ENCODE measurements at places on chromosomes 3 and 15.
A peak's percentile ranks its signal among the peaks of the same experiment; 100 is the strongest.

- DNase-seq: no peak
Measured at GRCh38 chr3:7651274-7651673, 790.4 kb downstream of the GRM7 start.

GRCh38 chr15:77822631-77823230 lies 190.0 kb upstream of the LINGO1 start:
- DNase-seq: no peak

- DNase-seq: no peak
Measured at GRCh38 chr3:29565236-29565635, 284.4 kb downstream of the RBMS3 start.

- no peak for DNase-seq
Measured at GRCh38 chr15:52094811-52095584, 17.6 kb downstream of the BCL2L10 start.

GRCh38 chr3:48238531-48239085 lies 2.3 kb upstream of the ZNF589 start:
- DNase-seq: no peak

- DNase-seq: no peak
Measured at GRCh38 chr3:105385819-105386508, 19.3 kb downstream of the ALCAM start.

DNA sequence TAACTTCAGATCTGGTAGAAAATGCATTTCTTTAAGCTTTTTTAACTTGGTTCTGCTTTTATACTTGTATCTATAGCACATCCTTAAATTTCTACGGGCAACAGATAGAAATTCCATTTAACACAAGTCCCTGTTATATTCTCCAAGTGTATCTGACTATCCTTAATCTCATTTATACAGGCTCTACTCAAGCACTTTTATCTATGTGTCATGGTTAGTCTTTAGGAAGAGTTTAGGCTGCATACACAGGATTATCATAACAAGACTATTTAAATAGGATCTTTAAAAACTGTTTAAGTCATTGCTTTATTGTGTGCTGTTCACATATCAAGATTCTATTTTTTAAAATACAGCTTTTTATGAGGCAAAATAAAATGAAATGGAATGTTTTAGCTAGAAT lies 52.7 kb downstream of the SETD5 start:
- no peak for DNase-seq

- DNase-seq: no peak
Measured at GRCh38 chr3:71721651-71722157, 3.5 kb downstream of the EIF4E3 start.

GRCh38 chr3:77102951-77103769 lies 63.3 kb downstream of the ROBO2 start:
- DNase-seq: no peak

- DNase-seq: peak; percentile 50
Measured at GRCh38 chr3:185958626-185959025, 20.8 kb upstream of the TRA2B start.

- no peak for DNase-seq
Measured at GRCh38 chr15:61382927-61383326, 153.8 kb upstream of the RORA start.

GRCh38 chr3:48694610-48695392 lies 9.1 kb upstream of the NCKIPSD start:
- peak; percentile 85 for DNase-seq

GRCh38 chr3:130963444-130963843 lies 63.2 kb downstream of the ASTE1 start:
- no peak for DNase-seq

DNA sequence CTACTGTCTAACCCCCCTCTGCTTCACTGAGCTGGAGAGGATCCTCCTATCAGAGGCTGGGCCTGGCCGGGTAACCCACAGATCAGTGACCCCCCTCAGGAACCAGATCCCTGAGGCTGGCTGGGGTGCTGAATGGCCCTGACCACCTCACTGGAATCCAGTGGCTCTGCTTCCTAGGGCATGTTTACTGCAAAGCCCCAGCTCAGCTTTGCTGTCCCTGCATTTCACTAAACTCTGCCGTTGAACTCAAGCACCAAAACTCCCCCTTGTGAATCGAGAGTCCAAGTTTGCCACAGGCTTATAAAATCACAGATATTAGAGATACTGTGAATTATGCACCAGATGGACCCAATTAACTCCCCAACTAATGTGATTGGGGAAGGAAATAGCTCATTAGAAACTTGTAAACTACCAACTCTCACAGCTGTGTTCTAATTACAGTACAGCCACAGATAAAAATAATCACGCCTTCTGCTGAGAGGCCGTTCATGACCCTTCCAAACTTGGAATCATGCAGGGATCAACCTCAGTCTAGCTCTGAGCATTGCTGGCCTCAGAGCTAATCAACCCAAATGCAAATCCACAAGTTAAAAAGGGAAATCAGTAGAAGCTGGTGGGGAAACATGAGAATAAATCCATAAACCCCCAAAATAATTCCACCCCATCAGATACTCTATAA lies 47.0 kb downstream of the OCA2 start:
- no peak for DNase-seq

DNA sequence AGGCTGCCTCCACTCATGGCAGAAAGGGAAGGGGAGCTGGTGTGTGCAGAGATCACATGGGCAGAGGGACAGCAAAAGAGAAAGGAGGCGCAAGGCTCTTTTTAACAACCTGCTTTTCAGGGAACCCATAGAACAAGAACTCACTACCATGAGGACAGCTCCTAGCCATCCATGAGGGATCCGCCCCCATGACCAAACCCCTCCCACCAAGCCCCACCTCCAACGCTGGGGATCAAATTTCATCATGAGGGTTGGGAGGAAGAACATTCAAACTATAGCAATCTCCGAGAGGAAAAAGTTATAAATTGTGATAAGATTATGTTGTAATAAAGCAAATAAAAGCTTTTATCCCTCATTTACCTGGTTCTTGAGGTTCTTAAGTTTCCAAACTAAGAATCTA lies 84.7 kb upstream of the LMCD1 start:
- DNase-seq: peak; percentile 27

DNA sequence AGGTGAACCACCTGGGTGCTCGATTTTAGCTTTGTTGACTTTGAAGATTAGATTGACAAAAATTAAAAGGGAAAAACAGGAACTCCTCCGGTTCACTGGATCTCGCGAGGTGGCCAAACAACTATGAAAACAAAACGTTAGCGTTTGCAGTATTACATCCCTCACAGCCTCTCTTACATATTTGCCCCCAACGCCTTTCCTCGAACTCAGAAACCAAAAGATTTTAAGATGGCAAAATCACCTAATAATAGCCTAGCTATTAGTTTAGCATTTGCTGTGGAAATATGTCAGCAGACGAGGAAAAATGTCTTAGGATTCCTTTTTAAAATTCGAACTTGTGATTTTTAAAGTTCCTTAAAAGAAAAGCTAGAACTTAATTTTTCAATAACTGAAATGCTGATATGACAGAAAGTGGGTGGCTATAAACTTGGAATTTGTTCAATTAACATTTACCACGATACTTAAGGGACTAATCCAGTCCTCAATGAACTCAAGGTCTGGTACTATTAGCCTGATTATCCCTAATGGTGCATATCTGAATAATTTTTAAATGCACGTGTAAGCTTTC lies 491 bp upstream of the SENP7 start:
- DNase-seq: no peak

DNA sequence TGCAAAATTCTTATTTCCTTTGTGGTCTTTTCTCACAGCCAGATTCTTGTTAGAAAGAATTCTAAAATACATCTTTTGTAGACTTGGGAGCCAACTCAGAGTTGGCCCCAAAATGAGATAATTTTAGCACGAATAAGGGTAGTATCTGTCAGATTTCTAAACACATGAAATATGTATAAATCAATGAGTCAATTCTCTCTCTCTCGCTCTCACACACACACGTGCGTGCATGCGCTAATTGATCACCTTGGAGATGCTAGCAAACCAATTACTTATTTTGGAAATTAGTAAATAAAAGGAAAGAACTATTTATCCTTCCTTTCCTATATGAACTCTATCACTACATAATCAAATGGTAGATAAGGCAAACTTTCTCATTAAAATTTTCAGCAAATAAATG lies 32.9 kb upstream of the PIK3R4 start:
- DNase-seq: no peak

- no peak for DNase-seq
Measured at GRCh38 chr15:68012911-68013310, 41.2 kb upstream of the PIAS1 start.

GRCh38 chr3:17013050-17013449 lies 128.3 kb downstream of the PLCL2 start:
- no peak for DNase-seq

DNA sequence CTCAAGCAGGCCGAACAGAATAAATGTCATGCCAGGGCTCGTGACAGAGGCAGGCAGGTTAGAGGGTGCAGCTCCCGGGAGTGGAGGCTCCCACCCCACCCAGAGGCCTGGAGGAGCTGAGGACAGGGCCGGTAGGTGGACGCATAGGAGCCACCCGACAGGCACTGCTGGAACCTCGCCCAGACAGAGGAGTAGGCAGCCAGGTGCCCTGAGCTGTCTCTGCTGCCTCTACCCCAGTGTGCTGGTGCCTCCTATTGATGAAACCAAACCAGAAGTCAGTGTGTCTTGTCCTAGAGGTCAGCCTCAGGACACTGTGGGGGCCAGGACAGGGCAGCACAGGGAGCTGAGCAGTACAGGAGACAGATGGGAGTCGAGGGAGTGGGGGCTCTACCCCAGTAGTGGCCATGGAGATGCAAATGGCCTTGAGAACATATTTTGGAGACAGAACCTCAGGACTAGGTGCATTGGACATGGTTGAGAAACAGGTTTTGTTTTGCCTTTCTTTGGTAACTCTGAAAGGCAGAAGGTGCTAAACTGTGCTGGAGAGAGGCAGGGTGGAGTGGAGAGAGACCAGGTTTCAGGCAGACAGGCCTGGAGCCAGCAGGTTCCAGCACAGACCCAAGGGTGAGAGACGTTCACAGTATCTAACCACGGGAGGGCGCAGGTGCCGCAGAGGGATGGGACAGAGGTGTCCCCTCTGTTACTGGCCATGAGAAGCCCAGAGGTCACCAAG lies 15.4 kb upstream of the KLF15 start:
- DNase-seq: no peak

- no peak for DNase-seq
Measured at GRCh38 chr3:11739706-11740105, 96.0 kb upstream of the VGLL4 start.

DNA sequence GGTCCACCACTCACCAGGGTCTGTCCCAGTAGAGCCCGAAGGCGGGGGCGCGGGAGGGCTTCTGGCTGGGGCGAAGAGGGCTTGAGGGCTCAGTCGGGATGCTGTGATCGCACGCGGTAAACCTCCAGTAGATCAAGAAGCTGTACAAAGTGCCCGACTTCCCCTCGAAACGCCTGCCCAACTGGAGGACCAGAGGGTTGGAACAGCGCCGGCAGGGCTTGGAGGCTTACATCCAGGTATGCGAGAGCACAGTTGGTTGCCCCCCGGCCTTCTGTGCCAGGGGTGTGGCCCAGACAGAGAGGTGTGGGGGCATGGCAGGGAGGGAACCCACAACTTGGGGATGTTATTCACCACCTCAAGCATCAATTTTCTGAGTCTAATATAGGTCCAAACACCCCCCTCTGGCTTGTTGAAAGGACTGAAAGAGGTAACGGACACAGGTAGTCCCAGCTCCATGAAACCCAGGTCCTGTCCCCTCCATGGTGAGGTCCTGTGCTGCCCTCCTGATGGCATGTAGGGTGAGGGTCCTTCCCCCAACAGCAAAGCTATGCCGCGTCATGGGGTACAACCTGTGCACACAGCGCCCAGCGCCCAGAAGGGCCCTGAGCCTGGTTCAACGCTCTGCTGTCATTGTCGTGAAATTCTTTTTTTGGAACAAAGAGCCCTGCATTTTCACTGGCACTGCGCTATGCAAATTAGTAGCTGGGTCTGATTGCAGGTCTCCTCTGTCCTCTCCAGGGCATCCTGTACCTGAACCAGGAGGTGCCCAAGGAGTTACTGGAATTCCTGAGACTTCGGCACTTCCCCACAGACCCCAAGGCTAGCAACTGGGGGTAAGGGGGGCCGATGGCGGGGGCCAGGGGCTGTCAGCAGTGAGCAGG lies 1.2 kb downstream of the SNX22 start:
- no peak for DNase-seq

GRCh38 chr15:41659855-41660234 lies 360 bp upstream of the MGA start:
- DNase-seq: no peak

DNA sequence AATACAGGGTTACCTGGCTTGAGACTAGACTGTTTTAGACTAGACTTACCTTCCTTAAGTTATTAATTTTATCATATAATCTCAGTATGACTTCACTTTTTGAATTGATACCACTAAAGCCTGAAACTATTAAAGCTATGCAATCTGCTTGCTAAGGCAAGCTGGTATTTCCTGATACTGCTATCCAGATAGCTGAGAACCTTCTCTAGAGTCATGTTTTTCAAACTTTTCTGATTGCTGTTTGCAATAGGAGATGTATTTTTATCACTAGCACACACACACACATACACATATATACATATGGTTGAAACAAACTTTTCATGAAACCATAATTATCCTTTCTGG lies 9.3 kb upstream of the MAGI1 start:
- DNase-seq: no peak

GRCh38 chr15:63872759-63873510 lies 39.2 kb upstream of the HERC1 start:
- DNase-seq: peak; percentile 53

DNA sequence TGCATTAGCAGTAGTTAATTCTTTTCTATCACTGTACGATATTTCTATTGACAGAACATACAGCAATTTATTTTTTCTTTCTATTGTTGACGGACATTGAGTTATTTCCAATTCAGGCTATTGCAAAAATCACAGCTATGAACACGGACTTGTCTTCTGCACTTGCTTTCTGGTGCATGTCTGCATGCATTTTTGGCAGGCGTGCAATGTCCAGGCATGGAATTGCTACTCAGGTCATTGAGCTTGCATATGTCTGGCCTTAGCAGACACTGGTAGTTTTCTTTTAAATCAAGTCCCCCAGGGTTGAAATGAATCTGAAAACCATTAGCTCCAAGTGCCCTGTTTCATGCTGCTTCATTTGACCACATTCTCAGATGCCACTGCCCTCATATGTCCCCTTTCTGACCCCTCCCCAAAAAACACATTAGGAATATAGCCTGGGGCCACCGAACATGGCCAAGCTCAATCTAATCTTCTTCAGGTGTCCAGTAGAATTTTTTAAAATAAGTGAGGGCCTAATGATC lies 72.8 kb downstream of the LRIG1 start:
- no peak for DNase-seq

GRCh38 chr3:128532012-128532983 lies 39.3 kb upstream of the GATA2 start:
- DNase-seq: no peak

- no peak for DNase-seq
Measured at GRCh38 chr3:188841906-188842305, 329.9 kb upstream of the TPRG1 start.

- no peak for DNase-seq
Measured at GRCh38 chr3:79056498-79056897, 711.3 kb downstream of the ROBO1 start.

- no peak for DNase-seq
Measured at GRCh38 chr3:36956155-36956554, 11.3 kb upstream of the TRANK1 start.

- DNase-seq: no peak
Measured at GRCh38 chr3:58474967-58475578, 16.8 kb upstream of the KCTD6 start.

Data from AG20443 (cell line).